Stimulated activated CD4-positive, alpha-beta T cell treated with anti-CD3 and anti-CD28 coated beads, Interleukin-4, amount 100 ng/mL, for 4 hours (primary cell): ENCODE measurements at places on chromosomes 12 and 14.
A peak's percentile ranks its signal among the peaks of the same experiment; 100 is the strongest.

- DNase-seq = no peak
Measured at GRCh38 chr14:92340931-92341330, 18.0 kb downstream of the SLC24A4 start.

- DNase-seq = no peak
Measured at GRCh38 chr12:106814714-106815113, 40.2 kb downstream of the RIC8B start.

- no peak for DNase-seq
Measured at GRCh38 chr14:75340921-75341320, 62.3 kb downstream of the FOS start.

DNA sequence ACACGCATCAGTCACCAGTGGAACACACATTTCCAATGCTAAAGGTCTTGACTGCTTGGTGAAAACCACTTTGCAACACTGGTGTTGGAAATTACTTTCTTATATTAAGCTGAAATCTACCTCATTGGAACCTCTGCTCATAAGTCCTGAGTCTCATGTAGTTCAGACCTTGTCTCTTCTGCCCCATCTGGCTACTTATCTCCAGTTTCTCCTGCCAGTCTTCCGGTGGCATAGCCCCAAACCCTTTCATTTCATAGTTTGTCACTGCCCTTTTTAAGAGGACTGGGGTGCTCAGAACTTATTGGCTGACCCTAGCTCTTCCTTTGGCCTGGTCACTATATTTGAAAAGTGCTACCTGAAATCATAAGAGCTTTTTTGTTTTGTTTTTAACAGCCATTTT is 43.7 kb downstream of the HELB start:
- no peak for DNase-seq

- peak; percentile 46 for DNase-seq
Measured at GRCh38 chr14:73245480-73246325, 8.4 kb downstream of the PAPLN start.
